T-cell (primary cell): ENCODE measurements at places on chromosomes 11 and 22.

GRCh38 chr11:75996523-75997442 lies 181.8 kb downstream of the UVRAG start:
- DNase-seq: no peak

DNA sequence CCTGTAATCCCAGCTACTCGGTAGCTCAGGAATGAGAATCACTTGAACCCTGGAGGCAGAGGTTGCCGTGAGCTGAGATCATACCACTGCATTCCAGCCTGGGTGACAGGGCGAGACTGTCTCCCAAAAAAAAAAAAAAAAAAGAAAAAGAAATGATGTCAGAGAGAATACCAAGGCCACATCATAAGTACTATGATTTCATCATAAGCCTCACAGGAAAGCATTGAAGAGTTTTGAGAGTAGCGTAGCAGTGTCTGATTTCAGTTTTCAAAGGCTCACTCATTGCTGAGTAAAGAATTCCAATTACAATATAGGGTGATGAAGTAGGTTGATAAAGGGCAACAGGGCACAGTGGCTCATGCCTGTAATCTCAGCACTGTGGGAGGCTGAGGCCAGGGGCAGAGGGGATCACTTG lies 88.8 kb downstream of the MRTFA start:
- no peak for DNase-seq

DNA sequence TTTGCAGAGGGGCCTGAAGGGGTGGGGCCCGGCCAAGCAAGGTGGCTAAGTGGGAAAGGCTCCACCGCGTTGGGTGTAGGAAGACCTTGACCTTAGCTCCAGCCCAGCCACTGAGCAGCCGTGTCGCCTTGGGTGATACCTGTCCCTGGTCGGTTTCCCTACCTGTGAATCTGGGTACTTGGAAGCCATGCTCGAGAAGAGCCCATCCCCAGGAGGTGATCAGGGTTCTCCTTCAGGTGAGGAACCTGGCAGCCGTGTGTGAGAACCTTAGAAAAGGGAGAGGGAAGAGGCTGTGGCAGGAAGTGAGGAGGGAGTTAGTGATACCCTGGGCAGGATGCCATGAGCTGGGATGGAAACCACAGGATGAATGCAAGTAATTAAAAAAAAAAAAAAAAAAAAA lies 21.6 kb downstream of the PPARA start:
- DNase-seq: no peak

- no peak for DNase-seq
Observed at GRCh38 chr11:40328890-40329614, 1130.4 kb downstream of the LRRC4C start.
